Activated T-cell treated with anti-CD3 and anti-CD28 coated beads for 4 hours (primary cell): ENCODE measurements at places on chromosomes 16 and 17.

DNA sequence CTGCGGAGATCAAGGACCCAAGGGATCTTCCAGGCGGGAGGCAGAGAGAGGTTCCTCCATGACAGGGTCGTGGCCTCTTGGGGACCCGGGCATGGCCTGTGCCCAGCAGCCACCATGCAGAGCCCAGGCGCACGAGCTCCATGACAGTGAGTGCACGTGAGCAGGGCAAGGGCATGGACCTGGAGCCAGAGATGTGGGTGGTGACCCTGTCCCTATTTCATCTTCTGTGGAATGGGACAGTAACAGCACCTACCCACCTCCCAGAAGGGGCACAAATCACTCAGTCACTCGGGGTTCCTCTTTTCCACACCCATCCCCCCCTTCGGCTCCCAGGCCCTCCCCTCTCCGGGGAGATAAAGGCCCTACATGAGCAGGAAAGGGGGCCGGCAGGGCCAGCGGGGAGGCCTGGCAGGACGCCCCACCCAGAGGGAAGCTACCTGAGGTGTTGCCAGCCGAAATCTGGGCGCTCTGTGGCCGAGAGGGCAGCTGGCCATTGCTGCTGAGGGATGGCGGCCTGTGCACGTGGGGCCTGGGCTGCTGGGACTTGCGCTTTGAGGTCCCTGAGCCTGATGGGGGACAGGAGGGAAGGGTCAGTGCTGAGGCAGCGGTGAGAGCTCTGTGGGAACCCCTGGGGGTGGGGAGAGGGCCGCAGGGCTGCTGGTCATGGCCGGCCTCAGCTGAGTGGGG is 10.4 kb downstream of the UBALD2 start:
- DNase-seq, result no peak

- DNase-seq, result no peak
Observed at GRCh38 chr16:83231729-83232128, 576.0 kb upstream of the HSBP1 start.

- no peak for DNase-seq
Observed at GRCh38 chr16:66082424-66082823, 284.1 kb upstream of the CDH5 start.

GRCh38 chr17:79413611-79414010 is 197.2 kb downstream of the RBFOX3 start:
- no peak for DNase-seq

DNA sequence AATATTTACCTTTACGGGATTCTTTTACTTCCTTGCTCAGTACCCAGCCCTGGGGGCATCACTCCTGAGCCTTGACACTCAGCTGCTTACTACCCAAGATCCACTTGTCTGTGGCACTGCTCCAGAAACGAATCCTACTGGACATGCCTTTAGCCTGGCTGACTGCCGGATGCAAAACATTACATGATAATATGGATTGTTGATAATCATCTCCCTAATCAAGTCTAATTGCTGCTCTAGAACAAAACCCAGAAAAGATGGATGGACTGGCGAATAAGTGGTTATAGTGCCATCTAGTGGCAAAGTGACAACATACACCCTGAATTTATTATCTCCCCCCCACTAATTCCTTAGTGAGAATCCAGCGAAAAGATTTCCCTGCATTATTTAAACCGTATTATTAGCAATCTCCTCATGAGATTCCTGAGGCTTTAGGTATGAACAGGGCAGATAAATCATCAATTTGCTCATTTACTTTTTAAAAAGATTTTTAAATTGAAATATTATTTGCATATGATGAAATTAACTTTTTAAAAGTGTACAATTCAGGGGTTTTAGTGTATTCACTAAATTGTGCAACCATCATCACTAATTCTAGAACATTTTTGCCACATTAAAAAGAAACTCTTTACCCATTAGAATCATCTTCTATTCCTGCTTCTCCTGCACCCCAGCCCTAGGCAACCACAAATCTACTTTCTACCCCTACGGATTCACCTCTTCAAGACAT is 61.6 kb downstream of the RGS9 start:
- no peak for DNase-seq

GRCh38 chr17:77045441-77046041 is 95.2 kb upstream of the SEC14L1 start:
- no peak for DNase-seq

GRCh38 chr16:8867216-8867931 is 1.4 kb downstream of the CARHSP1 start:
- DNase-seq, result no peak

DNA sequence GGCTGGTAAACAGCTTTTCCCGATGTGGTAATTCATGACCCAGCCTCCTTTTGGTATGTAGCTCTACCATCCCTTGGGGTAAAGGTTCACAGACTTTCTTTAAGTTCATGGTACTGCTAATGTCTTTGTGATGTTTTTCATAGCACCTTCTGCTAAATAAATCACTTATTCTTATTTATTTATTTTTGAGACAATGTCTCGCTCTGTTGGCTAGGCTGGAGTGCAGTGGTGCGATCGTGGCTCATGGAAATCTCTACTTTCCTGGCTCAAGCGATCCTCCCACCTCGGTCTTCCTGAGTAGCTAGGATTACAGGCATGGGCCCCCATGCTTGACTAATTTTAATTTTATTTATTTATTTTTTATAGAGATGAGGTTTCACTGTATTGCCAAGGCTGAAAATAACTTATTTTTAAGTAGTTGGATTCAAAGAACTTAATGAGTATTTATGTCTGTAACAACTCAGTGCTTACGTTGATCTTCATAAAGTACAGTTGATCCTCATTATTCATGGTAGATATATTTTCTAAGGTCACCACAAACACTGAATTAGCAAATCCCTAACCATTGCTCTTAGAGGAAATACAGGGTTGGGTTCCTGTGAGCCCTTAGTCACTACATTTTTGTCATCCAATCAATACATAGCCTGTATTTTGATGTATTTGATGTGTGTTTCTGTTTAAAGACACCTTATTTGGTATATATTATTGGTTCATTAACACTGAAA is 97.1 kb downstream of the SHISA9 start:
- no peak for DNase-seq

DNA sequence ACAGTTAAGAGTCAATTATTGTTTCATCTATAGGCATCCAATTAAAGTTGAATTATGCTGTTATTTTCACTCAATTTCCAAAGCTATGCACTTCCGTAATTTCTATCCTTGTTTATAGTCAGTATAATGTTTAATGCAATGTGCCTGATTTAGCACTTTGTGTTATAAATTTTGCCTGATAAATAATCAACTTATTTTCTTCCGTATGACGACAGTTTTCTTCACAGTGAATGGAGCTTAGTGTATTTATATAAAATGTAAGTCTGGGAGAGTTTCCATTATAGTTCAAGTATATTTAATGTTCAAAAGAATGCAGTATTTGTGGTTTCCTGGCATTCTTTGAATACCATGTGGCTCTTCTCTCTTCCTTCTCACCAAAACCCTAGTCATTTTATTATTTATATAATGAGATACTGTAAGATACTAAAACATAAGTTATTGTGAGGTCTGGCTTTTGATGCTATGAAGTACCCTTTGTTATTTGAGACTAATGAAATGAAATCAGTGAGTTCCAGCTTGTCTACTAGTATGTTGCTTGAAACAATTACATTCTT is 240.6 kb downstream of the PRKCA start:
- no peak for DNase-seq

GRCh38 chr16:51431517-51432241 is 280.6 kb upstream of the SALL1 start:
- no peak for DNase-seq

DNA sequence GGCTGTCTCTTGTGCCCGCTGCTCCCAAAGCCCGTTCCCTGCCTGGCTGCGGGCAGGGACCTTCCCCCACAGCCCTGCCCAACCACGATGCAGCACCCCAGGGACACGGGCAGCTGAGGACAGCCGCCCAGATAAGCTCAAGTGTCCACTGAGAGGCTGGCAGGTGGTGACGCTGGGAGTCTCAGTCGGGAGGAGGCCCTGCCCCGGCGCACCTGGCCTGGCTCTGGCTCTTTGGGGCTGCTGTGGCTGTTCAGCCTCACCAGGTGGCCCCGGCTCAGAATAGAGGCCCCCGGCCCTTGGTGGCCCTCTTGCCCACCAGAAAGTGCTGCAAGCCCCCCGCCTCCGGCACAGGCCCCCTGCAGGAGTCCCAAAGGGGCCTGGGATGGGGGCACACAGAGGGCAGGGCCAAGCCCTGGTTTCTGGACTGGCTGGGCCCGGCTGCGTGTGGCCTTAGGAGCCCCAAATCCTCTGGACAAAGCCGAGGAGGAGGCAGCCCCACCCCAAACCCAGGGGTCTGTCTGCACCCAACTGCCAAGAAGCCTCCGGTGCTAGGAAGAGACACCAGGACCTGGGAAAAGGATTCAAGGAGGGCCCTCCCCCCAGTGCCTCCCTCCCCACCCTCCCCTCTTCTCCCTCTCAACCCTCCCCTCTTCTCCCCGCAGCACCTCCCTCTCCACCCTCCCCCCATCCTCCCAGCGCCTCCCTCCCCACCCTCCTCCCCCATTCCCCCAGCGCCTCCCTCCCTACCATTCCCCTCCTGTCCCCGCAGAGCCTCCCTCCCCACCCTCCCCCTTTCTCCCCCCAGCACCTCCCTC is 5.3 kb downstream of the NTHL1 start:
- DNase-seq, result no peak

GRCh38 chr17:1495265-1495989 is 2.9 kb upstream of the MYO1C start:
- DNase-seq, result no peak

GRCh38 chr17:74011966-74012365 is 191.5 kb upstream of the RPL38 start:
- DNase-seq, result no peak

DNA sequence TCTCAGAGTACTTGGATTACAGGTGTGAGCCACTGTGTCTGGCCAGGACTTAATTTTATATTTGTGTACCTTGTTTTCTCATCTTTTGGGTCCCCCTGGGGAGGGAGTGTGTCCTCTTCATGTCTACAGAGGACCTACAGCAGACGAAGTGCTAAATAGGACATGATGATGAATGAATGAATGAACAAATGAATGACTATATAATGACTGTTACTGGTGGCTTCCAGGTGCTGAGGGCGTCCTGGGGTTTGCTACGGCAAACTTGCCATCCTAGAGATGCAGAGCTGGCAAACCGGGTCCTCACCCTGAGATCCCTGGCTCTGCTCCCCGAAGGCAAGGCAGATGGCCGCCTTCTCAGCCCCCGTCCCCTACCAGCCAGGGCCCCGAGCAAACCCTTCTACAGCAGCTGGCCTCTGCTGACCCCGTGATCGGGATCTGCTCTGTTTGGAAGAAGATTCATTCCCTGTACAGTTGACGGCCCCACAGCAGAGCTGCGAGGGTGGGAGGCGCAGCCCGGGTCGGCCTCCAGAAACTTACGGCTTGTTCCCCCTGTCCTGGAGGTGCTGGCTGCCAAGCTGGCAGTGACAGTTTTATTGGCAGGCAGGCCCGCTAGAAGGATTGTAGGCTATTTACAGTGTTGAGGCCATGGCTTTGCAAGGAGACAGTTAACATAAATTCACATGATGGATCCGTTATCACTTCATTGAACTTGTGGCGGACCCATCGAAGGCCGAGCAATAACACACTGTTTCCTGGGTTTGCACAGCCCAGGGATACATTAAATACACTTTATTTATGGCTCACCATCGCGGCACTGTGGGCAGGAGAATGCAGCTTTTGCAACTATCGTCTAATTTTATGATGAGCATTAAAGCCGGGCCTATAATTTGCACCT is 197.7 kb upstream of the GSE1 start:
- DNase-seq, result no peak
